ENCODE measurements at places on chromosomes 2 and 18.

- no peak for DNase-seq
These were observed 19.0 kb upstream of the TMEM247 start for GRCh38 chr2:46460241-46460921.

- DNase-seq = no peak
These were observed 6.3 kb downstream of the TCF23 start for GRCh38 chr2:27155069-27155520.

DNA sequence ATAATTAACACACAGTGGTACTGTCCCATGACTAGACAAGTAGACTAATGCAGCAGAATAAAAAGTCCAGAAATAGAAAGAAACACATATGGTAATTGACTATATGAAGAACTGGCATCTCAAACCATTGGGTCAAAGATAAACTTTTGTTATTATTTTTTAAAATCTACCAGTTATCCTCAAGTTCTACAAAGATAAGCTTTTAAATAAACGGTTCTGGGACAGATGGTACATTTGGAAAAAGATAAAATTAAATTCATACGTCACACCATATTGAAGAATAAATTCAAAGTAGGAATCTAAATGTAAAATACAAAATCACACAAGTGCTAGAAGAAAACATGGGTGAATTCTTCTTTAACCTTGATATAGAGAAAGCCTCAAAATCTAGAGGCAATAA lies 37.6 kb upstream of the PLEKHM3 start:
- no peak for DNase-seq

DNA sequence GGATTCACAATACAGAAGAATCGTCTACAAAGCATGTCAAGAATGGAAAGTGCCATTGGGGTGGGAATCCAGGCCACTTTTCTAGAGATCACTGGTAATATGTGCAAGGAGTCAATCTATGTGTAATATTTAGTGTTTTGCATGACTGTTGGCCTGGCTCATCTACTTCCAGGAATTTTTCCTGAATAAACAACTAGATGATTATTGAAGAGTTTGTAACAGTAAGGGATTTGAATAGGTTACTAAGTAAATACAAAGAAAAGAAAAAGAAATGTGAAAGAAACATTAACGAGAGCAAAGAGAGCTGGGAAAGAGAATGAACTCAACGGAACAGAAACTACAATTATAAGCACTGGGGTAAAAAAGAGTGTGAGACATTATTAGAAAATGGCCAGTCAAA lies 406.0 kb downstream of the TGIF1 start:
- no peak for DNase-seq

GRCh38 chr2:121237336-121237979 lies 47.5 kb downstream of the TFCP2L1 start:
- no peak for DNase-seq
